Iris pigment epithelial cell (primary cell): ENCODE measurements at places on chromosomes 4 and X.

DNA sequence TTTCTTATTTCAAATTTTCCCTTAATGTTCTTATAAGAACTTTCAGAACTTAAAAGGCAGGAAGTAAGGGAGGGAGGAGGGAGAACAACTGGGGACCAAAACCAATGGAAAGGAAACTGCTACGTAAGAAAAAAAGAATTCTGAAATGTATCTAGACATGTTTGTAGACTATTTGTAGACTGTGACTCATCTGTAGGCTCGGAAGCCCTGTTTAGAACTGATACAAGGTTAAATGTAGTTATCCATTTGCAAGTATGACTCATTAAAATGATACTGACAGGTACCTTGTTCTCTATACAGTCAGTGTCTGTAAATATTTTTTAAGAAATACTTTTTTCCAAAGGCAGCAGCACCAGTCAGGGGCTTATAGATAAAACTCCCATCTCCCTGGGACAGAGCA lies 202.0 kb downstream of the DHX15 start:
- no peak for DNase-seq

- DNase-seq = no peak
Observed at GRCh38 chr4:56668267-56668666, 12.8 kb downstream of the HOPX start.

GRCh38 chr4:118357601-118358000 lies 4.8 kb upstream of the PRSS12 start:
- DNase-seq = no peak

DNA sequence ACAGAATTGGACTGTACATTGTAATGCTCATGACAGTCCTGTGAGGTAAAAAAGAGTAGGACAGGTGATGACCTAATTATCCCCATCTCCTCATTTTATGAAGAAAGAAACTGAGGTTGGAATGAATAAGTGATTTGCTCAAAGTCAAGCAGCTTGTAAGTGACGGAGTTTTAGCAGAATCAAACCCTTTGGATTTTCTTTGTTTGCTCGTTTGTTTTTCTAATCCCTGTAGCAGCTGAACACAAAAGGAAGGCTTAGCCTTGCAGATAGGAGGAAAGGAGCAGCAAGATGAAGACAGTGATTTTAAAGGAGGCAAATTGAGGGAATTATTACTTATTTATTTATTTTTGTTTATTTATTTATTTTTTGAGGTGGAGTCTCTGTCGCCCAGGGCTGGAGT lies 528.4 kb upstream of the AMOT start:
- DNase-seq = no peak

DNA sequence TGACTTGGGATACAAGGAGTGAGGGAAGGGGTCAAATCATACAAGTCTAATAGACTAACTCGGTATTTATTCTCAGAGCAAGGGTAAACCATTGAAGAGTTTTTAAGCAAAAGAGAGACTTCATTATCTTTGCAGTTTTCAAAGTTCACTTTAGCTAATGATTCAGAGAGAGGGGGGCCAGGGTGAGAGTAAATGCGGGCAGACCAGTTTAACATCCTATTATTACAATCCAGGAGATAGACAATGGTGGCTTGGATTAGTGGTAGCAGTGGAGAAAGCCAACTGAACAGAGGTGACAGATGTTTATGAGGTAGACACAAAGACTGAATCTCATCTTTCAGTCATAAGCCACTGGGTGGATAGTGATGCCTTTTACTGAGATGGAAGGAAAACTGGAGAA lies 57.9 kb downstream of the CPEB2 start:
- no peak for DNase-seq
